ENCODE measurements at places on chromosomes 6 and 20. TPM values are rescaled to one million over a fixed set of nuclear protein-coding genes. Genes with fewer than 3 reads are reported as not detected.
A peak's percentile ranks its signal among the peaks of the same experiment; 100 is the strongest.

DNA sequence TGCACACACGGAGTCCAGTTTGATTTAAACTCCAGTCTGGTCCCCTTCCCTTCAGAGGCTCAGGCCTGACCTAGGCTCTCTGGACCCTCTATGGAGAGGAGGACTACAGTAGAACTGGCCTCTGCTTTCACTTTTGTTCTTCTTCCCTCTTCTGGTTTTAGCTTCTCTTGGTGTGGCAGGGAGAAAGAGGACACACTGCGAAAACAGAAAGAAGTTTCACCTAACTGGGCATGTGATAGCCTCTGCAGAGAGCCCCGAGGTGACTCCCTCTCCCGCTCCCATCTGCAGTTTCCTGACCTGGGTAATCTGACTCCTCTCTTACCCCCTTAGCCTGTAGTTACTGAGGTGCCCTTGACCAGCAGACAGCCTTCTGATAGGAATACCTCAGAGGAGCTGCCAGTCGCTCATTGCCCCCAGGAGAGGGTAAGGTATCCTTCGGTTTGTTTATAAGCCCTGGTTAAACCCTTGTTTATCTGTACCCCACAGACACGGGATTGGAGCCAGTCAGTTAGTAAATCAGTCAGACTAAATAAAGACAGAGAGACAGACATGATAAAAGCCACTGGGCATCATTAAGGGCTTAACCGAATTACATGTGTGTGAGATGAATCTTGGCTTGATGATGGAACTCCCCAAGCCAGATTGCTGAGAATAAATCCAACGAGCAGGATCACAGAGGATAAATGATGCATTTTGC lies 12.0 kb upstream of the DTNBP1 start:
- no peak for DNase-seq

DNA sequence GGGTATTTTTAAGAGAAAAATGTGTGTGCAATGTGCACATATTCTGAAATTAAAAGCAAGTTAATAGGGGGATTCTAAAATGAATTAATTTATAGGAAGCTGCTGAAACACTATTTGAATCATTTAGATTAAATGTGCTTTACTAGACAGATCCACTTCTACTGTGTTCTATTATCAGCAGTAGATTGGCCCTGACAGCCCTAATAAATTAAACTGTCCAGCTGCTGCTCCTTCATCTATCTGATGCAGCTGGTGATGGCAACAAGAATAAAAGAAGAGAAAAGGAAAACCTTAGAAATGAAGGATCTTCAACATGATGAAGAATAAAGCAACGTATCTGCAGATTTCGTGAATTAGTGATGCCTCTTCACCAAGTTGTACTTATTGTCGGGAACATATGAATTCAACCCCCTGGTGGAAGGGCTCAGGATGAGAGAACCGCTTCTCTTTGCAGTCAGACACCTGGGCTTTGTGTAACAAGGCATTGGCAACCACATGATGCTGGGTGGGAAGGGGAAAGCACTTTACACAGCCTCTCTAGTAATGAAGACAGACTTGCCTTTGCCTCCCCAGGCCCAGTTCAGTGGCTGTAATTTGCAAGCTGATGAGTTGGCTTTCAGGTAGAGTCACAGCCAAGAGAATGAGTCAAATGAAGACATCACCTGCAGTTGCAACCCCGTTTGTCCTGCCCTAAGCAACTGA lies 94.4 kb downstream of the LAMP5 start:
- DNase-seq, result no peak

GRCh38 chr6:117441824-117442264 lies 16.1 kb upstream of the ROS1 start:
- DNase-seq, result no peak

DNA sequence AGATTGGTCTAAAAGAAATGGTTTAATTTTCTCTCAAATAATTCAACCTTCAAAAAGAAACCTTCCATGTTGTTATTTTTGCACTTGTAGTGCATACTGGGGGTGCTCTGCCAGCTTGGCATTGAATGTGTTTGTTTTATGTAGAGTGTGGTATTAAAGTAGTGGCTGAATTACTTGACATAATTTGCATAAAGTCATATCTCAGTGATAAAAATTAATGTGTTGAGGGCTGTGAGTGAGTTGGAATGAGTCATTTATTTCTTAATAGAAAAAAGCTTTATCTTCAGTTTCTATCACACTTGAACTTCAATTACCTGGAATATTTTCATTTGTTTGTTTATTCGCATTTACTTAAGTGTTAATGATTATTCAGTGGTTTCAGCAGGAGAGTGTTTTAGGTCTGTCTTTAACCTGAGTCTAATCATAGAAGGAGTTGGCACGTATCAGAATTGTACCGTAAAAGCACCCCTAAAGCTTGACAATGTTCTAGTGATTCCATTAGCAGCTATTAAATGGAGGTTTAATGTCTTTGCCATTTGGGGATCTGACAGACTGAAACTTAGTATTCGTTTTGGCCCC lies 801.2 kb upstream of the FLRT3 start:
- no peak for DNase-seq

- no peak for DNase-seq
These were observed 72.8 kb upstream of the ADTRP start for GRCh38 chr6:11851387-11851786.

DNA sequence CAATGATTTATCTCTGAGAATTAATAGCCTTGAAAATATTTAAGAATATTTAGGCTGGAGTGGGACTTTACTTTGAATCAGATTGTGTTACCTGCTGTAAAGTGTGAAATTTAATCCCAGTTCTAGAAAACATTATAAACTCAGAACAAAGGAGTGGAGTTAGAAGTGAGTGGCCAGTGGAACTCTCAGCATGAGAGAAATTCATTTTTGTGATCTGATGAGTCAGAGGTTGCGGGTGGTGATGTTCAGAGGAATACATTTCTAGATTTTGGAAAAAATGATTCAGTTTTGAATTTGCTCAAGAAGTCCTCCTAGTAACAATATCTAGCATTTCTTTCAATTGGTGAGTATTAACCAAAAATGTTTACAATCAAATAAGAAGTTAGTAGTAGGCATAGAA lies 167.5 kb downstream of the ZFAND3 start:
- DNase-seq, result no peak

DNA sequence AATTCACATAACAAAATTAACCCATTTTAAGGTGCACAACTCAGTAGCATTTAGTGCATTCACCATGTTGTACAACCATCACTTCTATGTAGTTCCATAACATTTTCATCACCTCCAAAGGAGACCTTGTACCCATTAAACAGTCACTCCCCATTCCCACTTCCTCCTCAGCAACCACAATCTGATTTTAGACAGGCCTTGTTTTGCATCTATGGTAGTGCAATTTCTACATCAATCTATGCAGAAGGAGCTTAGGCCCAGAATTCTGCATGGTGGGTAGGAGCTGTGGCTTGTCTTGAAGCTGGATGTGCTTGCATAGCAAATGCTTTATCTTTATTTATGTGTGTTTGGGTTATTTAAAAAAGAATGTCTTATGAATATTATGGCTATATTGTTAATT lies 13.5 kb upstream of the HLA-DQA1 start:
- DNase-seq, result no peak

GRCh38 chr20:48897305-48898010 lies 24.1 kb upstream of the ARFGEF2 start:
- DNase-seq, result no peak

- no peak for DNase-seq
These were observed 232.0 kb downstream of the IBTK start for GRCh38 chr6:82015526-82015925.

- peak; percentile 92 for DNase-seq
These were observed 66.5 kb upstream of the PIM1 start for GRCh38 chr6:37103169-37104039.

DNA sequence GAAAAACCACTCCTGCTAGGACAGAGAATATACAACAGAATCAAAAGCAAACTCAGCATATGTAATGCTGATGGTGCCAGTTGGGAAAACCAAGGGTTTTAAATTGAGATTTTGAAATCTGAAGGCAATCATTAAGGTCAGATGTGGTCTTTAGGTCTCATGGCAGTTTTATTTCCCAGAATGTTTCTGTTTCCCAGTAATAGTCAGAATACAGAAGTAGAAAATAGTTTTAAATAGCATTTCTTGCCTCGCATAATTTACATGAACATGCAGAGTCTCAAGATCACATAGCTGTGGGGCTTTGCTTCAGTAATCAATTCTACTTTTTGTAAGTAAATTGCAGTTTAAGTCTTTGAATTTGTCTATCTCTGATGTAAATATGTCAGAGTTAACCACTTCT lies 58.1 kb downstream of the RNF144B start:
- DNase-seq, result no peak

DNA sequence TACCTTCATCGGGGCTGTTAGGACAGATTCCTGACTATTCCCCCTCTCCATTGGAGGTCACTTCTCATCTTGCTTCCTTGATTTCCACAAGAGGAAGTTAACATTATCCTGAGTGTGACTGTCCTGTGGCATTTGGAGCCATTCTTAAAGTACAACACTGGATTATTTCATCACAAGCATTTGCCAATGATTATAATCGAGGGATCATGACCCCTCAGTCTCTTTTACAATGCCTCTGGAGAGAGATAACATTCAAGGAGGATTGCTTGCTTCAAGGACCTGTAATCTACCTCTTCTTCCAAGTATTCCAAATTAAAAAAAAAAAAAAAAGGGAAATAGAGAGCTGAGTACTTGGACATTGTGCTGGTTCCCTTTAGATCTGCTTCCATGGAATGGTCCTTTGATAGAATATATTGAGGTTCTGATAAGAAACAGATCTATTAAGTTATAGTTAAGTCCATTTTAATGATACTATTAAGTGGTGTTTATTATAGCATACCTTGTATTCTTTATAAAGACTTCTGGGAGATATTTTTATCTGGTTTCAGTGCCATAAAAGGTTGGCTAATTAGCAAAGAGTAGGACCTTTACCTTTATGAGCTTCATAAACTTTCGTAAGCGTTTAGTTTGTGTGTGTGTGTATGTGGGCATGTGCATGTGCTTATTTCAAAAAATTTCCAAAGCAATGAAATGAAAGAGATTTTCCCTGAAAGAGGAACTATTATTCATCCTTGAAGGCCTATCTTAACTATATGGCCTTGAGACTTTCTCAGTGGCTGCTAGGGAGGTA lies 469.1 kb downstream of the DHX35 start:
- DNase-seq, result no peak

GRCh38 chr20:62508641-62509051 lies 32.9 kb upstream of the GATA5 start:
- no peak for DNase-seq

DNA sequence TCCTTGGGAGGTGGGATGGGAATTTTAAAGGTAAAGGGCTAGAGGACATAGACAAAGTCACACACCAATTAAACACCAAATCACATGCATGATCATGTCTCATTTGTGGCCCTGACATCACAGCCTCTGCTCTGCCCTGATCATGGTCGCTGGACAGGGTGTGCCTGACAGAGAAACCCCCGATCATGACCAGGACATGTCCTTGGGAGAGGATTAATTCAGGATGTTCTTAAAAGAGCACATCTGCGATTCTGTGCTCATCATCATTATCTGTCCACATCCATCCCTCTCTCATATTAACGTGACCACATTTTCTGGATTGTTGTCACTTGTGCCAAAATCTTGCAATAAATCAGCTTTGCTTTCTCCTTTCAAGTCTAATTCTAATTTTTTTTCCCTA lies 7.7 kb upstream of the PBOV1 start:
- DNase-seq, result no peak

DNA sequence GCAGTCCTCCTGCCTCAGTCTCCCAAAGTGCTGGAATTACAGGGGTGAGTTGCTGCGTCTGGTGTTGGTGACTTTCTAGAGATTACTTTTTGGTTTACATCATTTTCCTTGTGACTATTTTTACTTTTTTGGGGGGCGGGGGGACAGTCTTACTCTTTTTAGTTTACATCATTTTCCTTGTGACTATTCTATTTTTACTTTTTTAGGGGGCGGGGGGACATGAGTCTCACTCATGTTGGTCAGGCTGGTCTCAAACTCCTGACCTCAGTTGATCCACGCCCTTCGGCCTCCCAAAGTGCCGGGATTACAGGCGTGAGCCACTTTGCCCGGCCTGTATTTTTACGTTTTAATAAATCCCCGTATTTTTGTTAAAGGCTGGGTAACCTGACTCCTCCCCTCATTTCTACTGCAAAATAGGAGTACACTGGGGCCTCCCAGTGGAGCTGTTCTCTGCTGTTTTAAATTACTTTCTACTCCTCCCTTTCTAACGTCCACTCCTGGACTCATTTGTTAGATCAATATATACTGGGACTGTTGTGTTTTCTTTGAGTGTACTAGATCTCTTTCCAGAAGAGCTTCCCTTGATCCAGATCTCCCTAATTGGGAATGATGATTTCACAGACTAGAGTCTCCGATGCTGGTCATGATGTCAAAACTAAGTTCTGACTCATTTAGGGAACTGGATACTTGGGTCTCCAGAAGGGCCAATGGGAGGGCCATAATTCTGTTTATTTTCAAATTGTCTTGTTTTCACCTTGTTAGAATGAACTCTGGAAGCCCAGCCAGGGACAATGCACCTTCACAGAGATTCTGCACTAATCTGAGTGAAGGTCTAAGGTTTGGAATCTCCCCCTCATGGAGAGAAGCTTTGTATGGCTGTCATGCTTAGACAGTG lies 9.2 kb downstream of the HSPA1B start:
- DNase-seq, result no peak

DNA sequence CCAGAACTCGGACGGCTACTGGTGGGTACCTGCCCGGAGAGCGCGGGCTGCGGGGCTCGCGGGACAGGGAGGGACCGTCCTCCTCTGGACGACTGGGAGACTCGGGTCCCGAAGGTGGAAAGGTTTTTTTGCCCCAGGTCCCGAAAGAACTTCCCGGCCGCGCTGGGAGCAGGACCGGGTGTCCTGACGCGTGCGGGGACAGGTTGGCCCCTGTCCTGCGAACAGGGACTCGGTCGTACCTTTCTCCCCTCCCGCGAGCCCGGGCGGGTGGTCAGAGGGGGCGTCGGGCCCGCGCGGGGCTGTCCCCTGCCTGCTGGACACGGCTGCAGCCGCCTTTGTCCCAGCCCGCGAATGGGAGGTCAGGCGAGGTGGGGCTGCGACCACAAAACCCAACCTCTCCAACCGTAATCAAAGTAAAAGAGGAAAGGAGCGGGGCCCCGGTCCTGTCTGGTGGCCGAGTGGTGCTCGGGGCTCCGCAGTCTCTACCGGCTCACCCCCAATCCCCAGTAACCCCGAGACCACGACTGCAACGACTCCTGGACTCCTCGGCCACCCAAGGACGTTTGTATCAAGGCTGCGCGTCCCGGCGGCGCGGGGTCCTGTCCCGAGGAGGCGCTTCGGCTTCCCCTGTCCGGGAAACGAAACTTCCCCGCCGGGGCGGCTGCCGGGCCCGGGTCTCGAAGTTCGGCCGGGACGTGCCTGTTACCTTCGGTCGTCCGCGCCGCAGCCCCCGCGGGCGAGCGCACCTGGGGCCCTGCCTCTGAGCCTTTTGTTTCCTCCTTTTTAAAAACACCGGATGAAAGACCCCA lies 798 bp downstream of the DSP start:
- peak; percentile 41 for DNase-seq

DLL1 gene
- polyA plus RNA-seq, result 1.5 TPM

TSPYL4 gene
- polyA plus RNA-seq, result 3.8 TPM

CAP2 gene
- polyA plus RNA-seq, result 2.5 TPM

SLCO4A1 gene
- 1.3 TPM for polyA plus RNA-seq

TPBG gene
- 0.80 TPM for polyA plus RNA-seq

PPP1R3G gene
- 0.61 TPM for polyA plus RNA-seq
